Pons (tissue), 1 donor: ENCODE measurements at places on chromosomes 6 and 20.

DNA sequence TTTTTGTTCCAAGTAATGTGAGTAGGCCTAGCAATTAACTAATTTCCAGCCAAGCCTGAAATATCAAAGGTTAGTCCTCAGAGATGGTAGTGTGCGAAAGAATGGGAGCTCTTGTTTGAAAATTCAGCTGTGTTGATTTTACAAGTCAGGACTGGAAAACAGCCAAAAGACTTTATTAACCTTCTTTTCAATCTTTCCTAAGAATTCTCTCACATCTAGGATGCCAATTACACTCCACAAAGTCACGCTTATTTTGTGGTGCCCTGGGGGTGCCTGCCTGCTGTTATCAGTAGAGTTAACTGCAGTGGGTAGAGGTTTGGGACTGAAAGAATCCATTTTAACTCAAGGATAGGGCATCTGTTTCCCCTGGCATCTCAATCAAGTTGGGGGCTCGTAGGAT, 30.7 kb upstream of the MAP3K4 start:
- DNase-seq, result peak; percentile 37

DNA sequence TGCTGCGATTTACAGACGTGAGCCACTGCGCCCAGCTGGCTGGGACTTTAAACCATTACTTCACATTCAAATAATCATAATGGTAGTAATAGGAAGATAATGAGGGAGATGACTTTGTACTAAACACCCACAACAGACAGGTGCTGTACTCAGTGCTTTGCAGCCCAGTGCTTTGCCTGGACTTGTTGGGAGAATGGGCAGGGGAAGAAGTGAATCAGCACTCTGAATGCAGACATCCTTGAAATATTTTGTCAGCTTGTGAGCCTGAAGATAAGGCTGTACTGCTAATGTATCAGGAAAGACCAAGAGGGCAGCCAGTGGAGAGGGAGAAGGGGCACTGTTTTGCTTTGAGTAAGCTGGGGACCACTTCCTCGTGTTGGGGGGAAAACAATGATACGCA, 17.4 kb downstream of the NKX2-2 start:
- no peak for DNase-seq

DNA sequence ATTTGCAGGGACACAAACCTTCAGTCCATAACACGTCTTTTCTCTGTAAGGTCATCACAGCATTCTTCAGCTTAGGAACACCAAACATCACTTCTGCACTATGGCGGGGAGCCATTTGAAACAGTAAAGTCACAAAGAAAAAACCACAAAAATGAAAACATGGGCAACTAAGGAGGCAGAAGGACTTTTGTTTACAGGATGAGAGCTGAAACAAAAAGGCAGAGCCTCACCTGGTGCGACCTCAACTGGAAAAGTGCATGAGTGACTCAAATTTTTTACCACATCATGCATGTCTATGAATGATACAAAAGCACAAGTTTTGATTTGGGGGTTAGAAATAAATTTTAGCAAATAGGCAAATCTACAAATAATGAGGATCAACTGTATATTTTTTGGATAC, 68.2 kb upstream of the TNFAIP3 start:
- no peak for DNase-seq

DNA sequence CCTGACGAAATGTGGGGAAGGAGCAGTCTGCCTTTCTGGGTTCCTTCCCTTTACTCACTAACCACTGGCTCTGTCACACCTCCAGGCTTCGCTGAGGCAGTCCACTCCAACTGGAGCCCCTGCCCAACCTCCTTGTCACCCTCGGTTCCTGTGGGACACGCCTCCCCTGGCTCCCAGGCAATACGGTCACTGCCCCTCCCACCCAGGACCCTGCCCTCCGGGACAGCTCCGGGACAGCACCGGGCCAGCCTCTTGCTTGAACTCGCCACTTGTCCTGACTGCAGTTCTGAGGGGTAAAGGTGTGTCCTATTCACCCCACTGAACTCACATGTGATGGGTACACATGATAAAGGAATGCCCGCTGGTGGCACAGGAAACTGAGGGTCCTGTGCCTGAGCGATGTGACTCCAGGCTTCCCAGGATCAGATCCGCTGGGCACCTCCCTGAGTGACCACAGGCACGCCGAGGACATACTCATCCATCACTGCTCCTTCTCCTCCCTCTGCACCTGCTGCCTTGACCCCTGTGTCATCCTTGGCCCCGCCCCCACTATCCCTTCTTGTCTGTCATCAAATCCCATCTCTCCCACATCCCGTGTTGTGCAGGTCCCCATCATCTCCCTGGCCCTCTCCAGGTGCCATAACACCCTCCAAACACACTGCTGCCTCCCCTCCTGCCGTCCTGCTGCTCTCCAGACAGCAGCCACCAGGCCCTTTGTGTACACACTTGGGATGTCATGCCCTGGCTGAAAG, 7.9 kb downstream of the SDCBP2 start:
- no peak for DNase-seq

GRCh38 chr20:51315390-51315789, 227.1 kb downstream of the NFATC2 start:
- no peak for DNase-seq

DNA sequence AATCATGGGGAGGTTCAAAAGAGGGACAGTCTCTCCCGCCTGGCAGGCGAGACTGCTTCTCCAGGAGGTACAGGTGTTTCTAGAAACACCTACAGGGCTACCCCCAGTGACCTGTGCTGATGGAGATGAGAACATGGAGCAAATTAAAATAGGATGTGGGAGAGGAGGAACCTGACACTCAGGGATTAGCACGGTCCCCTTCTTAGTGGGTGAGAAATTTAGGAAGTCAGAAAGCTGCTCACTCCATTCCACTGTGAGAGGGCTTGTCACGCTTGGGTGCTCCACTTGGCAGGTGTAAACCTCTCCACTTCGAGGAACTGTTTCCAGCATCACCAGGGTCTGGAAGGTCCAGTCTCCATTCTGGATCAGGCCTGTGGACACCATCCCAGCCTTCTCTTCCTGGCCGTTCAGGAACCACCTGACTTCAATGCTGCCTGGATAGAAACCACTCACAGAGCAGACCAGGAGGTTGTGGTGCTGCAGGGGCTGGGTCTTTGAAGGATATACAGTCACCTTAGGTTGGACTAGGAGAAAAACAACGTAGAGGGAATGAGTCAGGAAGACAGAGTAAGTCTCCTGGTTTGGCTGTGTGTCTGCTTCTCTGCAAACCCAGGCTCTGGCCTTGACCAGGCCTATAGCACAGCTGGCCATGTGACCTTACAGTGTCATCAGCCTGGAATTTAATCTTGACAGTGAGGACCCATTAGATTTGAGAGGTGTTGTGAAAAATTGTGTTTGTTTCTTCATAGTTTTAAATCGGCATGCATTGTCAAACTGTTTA, 8.1 kb downstream of the HLA-DRB1 start:
- DNase-seq, result no peak

DNA sequence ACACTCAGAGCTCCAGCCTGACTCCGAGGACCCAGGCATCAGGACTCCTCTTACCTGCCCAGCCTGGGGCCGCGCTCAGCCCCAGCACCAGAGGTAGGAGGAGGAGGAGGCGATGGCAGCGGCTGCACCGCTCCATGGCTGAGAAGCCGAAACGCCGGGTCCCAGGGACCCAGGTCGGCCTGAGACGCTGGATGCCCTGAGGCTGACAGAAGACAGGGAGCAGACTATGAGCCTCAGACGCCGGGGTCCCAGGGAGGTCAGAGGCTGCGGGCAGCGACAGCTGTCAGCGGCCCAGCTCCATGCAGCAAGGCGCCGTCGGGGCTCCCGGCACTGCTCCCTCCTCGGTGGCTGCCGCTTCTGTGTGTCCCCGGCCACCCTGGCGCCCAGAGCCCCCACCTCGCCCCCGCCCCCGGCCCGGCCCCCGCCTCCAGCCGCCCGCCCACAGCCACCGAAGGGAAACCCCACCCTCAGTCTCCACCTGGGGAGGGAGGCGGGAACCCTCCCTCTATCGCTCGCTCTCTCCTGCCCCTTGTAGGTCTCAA, at the start of gene COL11A2:
Gene COL11A2 (minus strand): TSS at position 363 of the 542 bp plus-strand sequence. CDS start 227 bp downstream, at position 136.
- no peak for DNase-seq

DNA sequence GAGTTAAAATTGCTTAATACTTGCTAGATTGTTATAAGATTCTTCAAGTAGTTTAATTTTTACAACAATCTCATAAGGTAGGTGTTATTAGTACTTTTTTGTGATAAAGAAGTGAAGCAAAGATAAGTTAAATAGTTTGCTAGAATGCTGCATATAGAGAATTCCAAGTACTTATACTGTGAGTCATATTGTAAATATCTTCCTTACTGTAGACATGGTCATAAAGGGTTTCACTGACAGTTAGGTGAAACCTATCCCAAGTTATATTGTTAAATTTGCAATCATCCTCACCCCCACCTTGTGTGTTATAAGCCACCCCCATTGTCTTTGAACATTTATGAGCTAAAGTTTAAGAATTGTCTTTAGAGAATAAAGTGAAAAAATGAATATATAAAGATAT, 142.0 kb downstream of the FAM83B start:
- DNase-seq, result no peak

DNA sequence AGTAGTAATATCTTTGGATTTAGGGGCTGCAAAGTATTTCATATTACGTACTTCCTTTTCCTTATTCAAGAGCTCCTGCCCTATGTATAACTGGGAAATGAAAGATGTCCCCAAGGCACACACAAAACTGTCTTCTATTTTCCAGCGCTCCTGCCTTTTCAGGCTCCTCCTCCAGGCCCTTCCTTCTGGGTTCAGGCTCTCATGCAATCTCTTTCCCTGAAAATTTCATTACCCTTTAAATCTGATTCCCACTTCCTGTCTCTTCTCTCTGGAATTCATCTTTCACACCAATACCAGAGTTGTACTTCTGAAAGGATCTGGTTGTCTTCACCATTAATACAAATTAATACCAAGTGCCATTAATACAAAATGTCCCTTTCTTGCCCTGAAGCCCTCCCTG, 181.6 kb downstream of the UTRN start:
- no peak for DNase-seq

DNA sequence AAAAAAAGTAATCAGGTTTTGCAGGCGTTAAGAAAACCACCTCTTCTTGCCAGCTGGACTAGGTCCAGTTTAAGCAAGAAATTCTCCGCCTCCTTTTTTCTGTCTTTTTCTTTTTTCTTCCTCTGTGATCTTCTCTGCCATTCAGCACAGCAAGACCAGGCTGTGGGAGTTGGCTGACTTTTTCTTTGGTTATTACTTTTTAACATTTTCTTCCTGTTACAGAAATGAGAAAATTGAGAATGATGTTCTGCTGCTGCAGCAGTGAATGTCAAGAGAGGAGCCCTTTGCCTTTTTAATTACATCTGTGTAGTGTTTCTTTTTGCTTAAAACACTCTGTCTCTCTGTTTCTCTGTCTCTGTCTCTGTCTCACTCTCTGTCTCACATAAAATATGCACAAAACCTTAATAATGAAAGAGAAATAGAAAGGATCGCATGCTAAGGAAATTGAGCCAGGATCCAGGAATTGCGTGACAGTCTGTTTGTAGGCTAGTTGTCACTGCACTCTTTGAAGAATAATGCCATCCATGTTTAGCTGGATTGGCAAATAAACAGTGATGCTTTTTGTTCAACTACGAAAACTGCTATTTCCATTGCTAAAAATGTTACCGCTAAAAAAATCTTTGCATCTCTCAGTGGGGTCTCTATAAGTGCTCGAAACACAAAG, 103.2 kb upstream of the SUPT3H start:
- DNase-seq, result peak; percentile 86

- peak; percentile 93 for DNase-seq
These were observed 64.5 kb upstream of the DST start for GRCh38 chr6:56706981-56707726.
